ENCODE measurements at places on chromosomes 5 and 9.
A peak's percentile ranks its signal among the peaks of the same experiment; 100 is the strongest.

DNA sequence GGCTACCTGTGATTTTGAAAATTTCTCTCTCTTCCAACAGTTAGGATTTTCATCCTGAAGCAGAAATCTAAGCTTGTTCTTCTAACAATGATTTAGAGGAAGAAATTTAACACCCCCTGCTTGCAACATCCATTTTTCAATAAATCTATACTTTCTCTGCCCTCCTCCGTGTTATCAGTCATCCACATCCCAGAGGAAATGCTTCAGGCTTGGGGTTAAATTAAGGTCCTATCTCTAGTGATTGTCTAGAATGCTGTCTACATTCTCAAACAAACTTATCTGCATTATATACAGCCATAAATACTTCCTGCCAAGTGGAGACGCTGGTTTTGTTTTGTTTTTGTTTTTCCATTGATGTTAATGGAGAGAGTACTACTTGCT lies 371.0 kb downstream of the CSNK1G3 start:
- DNase-seq: no peak

DNA sequence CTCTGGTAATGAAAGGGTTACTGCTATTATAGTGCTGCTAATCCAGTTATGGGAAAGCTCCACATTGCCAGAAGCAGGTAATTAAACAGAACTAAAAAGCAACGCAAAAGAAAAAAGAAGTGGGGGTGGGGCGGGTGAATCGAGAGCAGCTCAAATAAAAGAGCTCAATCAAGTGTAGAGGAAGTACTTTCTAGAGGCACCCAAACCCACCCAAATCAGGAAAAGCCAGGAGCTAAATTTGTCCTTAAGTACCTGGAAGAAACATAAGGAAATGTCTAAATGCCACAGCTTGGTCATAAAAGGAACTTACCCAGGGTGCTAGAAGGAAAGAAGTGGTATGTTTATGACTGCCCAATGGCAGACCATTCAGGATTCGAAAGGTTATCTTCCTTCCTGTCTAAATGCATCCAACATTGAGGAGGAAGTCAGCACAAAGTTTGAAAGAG lies 2.4 kb upstream of the RNF145 start:
- no peak for DNase-seq

- peak; percentile 89 for DNase-seq
Observed at GRCh38 chr5:73448463-73449136, at the start of gene FOXD1. Gene FOXD1, minus strand, starts transcription at chr5:73448777. Its CDS starts 415 bp downstream, at chr5:73448362.

DNA sequence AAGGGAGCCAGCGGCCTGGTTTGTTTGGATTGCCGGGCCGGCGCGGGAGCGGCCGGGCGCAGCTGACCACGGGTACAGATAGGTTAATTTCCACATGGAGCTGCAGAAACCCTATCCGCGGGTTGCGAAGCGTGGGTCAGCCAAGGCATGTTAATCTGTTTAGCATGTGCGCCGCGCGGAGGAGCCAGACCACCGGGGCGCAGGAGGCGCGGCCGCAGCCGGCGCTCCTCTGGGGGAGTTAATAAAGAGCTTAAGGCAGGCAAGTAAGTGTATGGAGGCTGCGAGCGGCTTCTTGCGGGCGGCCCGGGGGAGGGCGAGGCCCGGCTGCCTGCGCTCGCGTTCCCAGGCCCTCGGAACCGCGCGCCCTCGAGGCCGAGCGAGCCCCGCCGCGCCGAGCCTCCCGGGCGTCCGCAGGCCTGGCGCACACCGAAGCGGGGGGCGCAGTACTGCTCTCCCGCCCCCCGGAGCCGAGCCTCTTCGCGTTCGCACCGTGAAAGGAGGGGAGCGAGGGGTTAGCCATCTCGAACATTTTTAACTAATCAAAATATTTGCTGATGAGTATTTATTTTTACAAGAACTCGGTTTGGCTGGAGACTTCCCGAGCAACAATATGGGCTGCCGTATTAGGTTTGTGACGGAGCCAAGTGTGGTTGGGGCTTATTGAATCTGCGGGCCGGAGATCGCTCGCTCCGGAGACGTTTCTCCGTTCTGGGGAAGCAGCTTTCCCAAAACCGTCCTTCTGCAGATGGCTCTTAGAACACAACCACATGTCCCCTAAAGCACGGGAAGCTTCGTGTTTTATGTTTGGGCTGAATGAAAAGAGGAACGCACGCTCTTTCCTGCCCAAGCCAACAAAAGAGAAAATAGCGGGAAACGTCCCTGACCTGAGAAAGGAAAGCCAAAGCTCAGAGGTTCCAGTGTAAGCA lies 28.8 kb downstream of the FOXD1 start:
- peak; percentile 91 for DNase-seq

DNA sequence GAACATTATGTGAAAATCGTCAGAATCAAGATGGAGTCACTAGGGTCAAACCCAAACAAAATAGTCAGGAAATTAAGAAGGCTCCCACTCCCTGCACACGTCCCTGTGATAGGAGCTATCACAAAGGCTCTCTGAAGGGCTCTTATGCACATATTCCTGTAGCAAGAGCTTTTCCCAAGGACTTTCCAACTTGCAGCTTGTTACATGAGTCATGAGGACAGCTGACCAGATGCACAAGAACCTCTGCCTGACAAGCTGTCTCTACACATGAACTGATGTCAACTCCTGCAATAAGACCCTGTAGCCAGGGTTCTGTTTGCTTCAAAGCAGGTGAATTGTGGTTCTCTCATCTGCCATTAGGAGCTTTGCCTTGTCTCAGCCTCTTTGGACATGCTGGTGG lies 122.4 kb downstream of the OLFM1 start:
- DNase-seq: no peak

GRCh38 chr5:151183456-151184245 lies 26.1 kb upstream of the ANXA6 start:
- DNase-seq: no peak

GRCh38 chr5:97281257-97281656 lies 98.2 kb upstream of the RIOK2 start:
- no peak for DNase-seq

GRCh38 chr9:111120526-111120925 lies 82.3 kb upstream of the LPAR1 start:
- no peak for DNase-seq

GRCh38 chr5:142427015-142427364 lies 102.2 kb upstream of the SPRY4 start:
- no peak for DNase-seq

DNA sequence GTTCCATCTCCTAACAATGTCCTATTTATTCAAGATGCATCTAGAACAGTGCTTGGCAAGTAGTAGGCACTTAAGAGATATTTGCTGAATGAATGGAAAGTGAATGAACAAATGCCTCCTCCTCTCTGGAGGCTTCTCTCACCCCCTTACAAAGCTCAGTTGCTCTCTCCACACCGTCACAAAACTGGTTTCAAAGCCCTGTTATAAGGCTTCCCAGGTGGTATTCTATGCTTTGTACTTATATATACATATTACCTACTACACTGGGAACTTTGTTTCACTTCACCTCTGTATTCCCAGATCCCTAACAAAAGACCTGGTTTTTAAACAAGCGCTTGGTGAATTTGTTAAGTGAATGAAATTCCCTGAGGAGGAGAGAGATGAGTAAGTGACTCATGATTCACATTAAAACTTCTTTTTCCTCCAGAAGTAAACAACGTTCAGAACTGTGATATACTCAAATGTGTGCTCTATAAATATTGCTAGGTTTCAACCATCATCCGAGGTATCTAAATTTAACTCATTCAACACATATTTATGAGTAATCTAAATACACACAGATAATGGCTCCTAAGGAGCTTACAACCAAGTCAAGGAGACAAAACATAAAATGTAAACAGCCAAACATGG lies 36.0 kb downstream of the DENND1A start:
- no peak for DNase-seq

DNA sequence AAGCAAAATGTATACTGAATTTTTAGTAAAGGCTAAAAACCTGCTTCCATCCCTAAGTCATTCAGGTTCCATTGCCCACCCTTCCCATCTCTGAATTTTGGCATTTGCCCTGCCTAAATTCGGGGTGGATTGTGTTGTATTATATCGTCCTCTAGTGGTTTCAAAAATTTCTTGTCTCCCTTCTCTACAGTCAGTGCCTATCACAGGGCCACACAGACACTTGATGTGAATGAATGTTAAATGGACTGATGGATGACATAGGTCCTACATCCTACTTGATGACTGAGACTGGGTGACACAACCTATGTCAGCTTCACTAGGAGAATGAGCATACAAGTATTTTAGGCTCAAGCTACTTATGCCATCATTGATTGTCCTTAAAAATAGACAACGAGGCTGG lies 45.6 kb upstream of the SLC30A5 start:
- DNase-seq: no peak

DNA sequence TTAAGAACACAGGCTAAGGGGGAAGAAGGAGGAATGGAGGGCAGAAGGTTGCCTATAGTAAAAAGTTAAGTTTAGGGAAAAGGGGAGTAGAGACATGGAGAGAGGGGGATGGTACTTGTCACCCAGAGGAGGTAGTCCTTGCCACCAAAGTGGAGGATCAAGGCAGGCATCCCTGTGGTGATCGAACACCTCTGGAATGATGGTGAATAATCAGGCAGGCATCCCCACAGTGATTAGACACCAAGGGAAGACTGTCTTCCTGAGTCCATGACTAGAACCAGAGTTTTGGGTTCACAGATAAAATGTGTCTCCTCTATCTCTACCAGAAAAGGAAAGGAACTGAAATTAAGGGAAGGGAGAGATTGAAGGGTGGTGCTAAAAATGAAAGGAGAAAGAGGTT lies 19.2 kb upstream of the HMGCS1 start:
- no peak for DNase-seq

DNA sequence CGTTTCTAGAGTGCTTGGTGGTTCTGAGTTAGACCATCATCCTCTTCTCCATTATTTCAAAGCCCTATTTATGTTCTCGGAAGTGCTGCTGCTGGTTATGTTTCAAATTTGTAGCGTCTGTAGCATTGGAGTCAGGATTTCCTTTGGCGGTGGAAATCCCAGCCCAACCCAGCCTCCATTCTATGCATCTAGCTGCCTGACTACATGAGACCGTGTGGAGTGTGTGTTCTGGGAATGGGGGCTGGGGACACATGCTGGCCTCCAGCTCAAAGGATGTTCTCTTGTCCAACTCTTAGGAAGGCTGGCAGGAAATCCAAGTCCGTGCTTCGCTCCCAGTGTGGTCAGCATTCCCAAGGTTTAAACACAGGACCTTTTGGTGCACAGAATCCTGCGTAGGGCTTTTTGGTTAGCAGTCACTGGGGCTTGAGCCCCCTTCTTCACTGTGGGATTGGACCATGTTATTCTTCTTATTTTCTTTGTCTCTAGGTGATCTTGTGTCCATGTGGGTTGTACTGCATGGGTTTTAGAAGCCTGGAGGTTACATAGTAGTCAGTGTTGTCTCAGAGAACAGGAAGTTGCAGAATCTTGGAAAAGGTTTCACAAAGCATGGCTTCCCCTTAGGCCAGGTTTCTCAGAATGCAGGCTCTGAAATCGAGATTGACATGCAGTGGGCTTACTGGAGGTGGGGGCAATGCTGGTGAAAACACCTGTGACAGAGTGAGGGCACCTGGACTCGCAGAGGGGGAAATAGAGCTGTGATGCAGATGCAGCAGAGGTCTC lies 132.2 kb downstream of the ARHGAP26 start:
- DNase-seq: no peak

DNA sequence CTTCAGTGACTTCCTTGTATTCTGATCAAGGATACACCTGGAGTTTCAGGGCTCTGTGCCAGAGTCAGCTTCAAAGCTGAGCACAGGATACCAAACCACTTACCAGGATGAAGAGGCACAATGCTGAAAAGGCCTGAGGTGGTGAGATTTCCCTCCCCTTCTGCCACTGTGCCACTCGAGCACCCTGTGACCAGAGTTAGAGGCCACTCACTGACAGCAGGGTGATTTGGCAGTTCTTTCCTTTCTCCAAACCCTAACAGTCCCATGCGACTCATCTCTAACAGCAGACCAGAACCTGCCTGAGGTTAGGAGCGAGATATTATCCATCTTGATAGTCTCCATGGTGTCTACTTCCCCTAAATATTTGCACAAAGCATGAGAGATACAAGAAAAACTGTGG lies 1.8 kb downstream of the PLGRKT start:
- DNase-seq: no peak

DNA sequence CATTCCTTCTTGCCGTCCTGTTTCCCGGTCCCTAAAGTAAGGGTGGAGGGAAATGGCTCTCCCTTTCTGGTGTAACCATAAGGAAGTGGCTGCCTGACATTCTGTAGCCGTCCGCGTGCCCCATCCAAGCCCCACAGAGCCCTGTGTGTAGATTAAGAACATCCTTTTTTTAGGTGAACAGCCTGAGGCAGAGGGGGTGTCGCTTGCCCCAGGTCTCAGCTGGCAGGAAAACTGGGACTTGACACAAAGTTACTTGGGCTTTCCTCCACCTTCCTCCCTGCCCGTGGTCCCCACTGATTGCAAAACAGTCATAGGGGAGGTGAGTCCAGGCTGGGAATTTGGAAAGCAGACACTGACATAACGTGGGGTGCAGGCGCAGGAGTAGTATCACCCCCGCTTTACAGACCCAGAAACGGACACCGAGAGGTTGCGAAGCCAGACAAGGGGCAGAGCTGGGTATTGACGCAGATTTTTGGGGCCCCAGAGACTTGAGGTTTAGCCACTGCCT lies 22.8 kb downstream of the C9orf50 start:
- DNase-seq: no peak

DNA sequence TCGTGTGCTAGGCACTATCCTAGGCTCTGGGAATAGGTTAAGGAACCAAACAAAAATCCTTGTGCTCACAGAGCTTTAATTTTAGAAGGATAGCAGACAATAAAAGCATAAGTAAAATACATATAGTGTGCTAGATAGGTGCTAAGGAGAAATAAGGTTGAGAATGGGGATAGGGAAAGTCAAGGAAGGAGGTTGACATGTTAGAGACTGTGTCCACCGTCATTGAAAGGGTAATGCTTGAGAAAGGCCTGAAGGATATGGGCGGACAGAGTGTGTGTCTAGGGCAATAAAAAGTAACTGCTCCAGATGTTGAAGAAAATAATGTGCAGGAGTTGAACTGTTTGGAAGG lies 482 bp upstream of the TDRD7 start:
- DNase-seq: no peak

- DNase-seq: no peak
Observed at GRCh38 chr5:20231040-20231439, 243.0 kb upstream of the CDH18 start.

DNA sequence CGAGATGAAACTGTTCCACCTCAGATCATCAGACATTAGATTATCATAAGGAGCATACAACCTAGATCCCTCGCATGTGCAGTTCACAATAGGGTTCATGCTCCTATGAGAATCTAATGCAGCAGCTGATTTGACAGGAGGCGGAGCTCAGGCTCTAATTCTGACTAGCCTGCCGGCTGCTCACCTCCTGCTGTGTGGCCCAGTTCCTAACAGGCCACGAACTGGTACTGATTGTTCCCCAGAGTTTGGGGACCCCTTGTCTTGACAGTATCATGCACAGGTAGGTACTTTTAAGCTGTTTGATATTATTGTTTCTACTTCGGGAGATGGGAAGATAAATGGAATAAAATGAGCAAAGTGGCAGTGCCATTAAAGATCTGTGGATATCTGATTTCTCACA lies 66.9 kb downstream of the ZCCHC7 start:
- no peak for DNase-seq

- DNase-seq: no peak
Observed at GRCh38 chr5:18749763-18750162, 1115.5 kb downstream of the TAF11L14 start.

Data from astrocyte of the cerebellum (primary cell).